ENCODE measurements at places on chromosomes 2 and 18. TPM values are rescaled to one million over a fixed set of nuclear protein-coding genes. Genes with fewer than 3 reads are reported as not detected.

Gene NT5DC4
- not detected for total RNA-seq

Gene TUBA4B
- total RNA-seq = not detected

Gene EML6
- total RNA-seq = 0.48 TPM

Gene MYOM1
- 0.96 TPM for total RNA-seq

Gene STON1
- 0.21 TPM for total RNA-seq

Gene FAM228B
- 10.1 TPM for total RNA-seq

Gene CDH19
- total RNA-seq = under 0.01 TPM

Gene HOXD10
- total RNA-seq = not detected

Gene PLGLB2
- total RNA-seq = 0.24 TPM

Gene TGFA
- total RNA-seq = 248 TPM

Gene TEKT4
- total RNA-seq = not detected

Gene GAL3ST2
- total RNA-seq = not detected

Gene CHST9
- 1.3 TPM for total RNA-seq

Gene C1QL2
- total RNA-seq = not detected

Gene ALPP
- not detected for total RNA-seq

Gene NOL4
- total RNA-seq = under 0.01 TPM

Gene GAREM1
- total RNA-seq = 15.1 TPM

Gene CHRNG
- not detected for total RNA-seq

Gene RGPD8
- total RNA-seq = 5.5 TPM

Gene UGT1A9
- 21.4 TPM for total RNA-seq

Gene B3GNT7
- total RNA-seq = 1.7 TPM

Gene SNORC
- total RNA-seq = 1.3 TPM

Gene COL4A4
- total RNA-seq = 1.9 TPM

Gene MYCN
- not detected for total RNA-seq

Gene FBXO41
- 3.9 TPM for total RNA-seq

Gene NRP2
- 35.6 TPM for total RNA-seq

Gene FRZB
- under 0.01 TPM for total RNA-seq

Gene DSG4
- total RNA-seq = not detected

Gene C2orf15
- total RNA-seq = not detected

Gene AKAIN1
- total RNA-seq = not detected

Gene MRO
- total RNA-seq = not detected

Gene CHN1
- 0.21 TPM for total RNA-seq

Gene PLB1
- 0.64 TPM for total RNA-seq

Gene CFAP53
- under 0.01 TPM for total RNA-seq

Gene CNRIP1
- total RNA-seq = 0.96 TPM

Gene CAPN14
- 2.2 TPM for total RNA-seq
